ENCODE measurements at places on chromosomes 3 and 15.
A peak's percentile ranks its signal among the peaks of the same experiment; 100 is the strongest.

DNA sequence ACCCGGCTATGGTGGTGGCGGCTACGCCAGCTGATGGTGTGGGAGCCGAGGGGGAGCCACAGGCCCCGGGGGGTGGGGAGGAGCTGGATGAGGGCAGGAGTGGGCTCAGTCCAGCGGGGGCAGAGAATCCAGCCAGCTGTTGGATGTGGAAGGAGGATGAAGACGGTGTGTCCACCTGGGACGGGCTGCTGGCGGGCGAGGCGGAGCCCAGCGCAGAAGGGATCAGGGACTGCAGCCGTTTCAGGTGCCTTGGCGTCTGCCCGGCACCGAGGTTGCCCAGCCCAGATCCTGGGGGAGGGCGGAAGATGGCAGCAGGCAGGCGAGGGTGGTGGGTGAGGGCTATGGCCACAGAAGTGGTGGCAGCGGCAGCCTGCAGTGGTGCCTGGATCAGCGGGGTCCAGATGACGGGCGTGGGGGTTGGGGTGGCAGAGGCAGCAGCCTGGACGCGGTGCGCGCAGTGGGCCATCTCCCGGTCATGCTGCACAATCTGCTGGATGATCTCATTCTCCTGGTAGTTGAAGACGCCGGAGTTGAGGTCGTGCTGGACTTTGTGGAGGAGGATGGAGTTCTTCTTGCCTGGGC lies 45.3 kb downstream of the HCN4 start:
- no peak for DNase-seq

GRCh38 chr3:99084156-99084555 lies 182.7 kb upstream of the DCBLD2 start:
- no peak for DNase-seq

DNA sequence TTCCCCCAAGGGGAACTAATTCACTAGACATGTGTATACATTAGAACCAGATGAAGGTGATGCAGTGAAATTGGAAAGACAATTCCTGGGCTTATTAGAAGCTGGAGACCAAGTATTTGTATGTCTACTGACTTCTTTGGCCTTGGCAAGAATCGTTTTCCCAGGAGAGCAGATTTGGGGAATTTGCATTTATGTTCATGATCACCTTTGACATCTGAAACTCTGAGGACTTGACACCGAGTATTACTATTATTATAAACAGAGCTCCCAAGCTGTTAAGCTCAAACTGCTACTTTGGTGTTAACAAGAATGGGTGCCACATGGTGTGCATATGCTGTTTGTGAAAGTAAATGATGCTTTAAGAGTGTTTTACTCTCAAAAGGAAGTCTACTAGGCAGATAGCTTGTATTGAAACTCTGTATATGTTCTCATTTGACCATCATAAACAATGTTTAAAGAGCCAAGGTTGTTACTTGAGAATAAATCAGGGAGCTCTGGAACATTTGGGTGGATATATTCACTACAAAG lies 519.8 kb upstream of the GOLIM4 start:
- DNase-seq, result peak; percentile 53

DNA sequence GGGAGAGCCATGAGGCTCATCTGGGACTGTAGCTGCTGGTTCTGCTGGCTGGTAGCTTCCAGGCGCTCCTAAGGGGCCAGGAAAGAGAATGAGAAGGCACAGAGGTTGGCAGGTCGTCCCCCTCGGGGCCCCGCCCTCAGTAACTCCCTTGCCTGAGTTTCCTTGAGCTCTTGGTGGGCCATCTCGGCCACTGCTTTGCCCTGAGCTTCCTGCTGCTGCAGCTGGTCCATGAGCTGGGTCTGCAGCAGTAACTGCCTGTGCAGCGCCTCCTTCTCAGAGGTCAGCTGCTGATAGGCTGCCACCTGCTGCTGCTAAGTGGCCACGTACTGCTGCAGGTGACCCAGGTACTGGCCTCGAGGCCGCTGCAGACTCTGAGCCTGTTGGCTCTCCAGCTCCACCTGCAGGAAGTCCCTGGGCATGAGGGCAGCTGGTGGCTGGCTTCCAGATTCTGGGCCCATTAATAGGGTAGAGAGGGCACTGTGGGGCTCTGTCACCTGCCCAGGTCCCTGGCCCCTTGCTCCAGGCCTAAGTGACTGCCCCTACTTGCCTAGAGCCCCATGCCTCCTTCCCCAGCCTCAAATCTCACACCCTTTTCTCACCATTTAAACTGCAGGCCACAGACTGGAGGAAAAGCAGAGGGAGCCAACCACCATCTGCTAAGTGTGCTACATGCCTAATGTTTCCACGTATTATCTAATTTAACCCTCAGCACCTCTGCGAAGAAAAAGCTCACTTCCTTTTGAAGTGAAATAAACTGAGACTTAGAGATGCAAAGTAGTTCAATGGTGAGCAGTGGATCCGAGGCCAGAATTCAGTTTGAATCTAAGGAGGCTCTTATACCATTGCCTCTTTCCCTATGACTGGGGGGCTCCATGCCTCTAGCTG lies 10.8 kb upstream of the VPS33B start:
- peak; percentile 11 for DNase-seq

GRCh38 chr3:172626021-172626640 lies 84.7 kb downstream of the NCEH1 start:
- no peak for DNase-seq

GRCh38 chr3:99159220-99159762 lies 257.8 kb upstream of the DCBLD2 start:
- DNase-seq, result no peak

DNA sequence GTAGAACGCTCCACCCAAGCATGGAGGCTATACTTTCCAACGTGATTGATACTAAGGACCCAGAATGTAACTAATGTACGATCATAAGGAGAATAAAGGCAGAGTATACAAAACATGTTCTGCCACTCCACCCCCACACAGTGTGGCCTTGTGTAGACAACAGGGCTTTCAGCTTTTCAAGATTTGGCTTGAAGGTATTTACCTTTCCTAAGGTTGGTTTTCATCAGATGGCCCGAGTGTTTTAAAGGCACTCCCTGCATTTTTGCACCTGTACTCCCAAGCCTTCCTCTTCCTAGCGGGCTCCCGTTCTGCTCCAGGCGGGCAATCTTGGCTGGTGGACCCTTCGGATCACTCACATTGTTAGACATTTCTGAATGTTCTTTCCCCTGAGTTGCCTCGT lies 4.6 kb downstream of the SATB1 start:
- no peak for DNase-seq

DNA sequence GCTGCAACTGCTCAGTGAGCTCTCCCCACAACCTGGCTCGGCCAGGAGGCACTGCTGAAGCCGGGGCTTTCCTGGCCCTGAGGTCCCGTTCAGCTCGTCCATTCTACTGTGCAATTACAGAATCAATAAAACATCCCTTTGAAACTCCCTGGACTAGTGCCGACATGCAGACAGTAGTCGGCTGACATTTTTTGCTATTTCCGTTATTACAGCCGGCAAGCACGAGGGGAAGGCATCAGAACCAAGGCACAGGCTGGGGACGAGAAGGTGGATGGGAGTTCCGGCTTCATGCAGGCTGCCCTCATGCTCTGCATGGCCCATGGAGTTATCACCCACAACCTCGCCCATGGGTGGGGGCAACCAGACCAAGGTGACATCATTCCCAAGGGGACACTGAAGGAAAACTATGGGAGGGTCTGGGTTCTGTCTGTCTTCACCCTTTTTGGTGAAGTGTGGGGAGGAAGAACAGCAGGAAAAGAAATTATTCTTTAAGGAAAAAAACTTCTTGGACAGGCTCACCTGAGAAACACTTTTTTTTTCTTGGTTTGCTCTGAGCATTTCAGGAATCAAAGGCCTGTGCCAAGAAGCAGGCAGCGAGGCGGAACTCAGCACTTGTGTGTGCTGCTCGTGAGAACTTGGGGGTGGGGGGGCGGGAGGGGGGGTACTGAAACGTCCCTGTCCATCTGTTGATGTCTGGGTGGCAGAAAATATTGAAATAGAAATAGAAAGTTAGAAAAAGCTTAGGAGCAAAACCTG lies 154.5 kb downstream of the FOXP1 start:
- no peak for DNase-seq

- no peak for DNase-seq
Observed at GRCh38 chr3:132079147-132079546, 44.3 kb upstream of the CPNE4 start.

DNA sequence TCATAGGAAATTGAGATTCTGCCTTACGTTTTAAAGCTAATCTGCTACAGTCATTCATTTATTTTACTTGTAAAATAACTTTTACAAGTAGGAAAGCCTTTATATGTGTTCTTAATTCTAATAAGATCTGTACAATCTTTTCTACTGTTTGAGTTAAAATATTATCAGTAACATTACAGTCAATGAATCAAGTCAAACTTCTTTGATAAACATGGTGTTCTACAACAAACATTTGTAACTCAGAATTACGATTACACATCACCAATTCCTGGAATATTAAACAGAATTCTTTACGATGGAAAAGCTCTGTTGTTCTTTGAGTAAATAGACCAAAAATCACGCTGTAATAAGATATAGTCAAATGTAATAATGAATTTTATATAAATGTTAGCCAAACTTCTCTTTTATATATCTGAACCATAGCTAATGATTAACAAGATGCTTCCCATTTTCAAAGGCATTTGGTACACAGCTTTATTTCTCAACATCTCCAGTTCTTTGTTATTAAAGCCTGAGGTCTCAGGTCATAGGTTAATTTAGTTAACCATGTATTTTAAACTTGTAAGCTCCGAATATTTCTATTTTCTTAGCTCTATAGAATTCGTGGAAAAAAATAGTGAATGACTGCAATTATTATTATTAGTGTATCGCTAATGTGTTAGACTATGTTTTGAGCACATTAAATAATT lies 232.4 kb downstream of the NAALADL2 start:
- DNase-seq, result no peak

GRCh38 chr3:96966181-96966929 lies 152.0 kb downstream of the EPHA6 start:
- no peak for DNase-seq

- DNase-seq, result no peak
Observed at GRCh38 chr15:67358812-67359211, 104.2 kb downstream of the IQCH start.

GRCh38 chr3:158839966-158840365 lies 38.1 kb downstream of the MFSD1 start:
- no peak for DNase-seq

- no peak for DNase-seq
Observed at GRCh38 chr15:73696641-73697001, 12.4 kb downstream of the CD276 start.

DNA sequence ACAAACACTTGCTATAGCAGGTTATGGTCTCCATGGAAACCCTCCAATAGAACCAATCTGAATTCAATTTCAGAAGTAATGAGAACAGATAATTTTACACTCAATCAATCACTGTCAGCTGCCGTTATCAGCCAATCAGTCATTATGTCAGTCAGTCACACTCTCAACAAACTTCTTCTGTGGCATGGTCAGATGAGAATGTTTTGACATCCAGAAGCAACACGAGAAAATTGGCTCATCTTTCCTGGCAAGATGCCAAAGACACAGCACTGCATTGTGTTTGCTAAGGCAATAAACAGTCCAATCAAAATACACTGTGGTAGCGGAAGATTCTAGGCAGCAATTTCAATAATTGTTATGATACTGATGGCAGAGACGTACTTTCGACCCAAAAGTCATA lies 190.7 kb downstream of the RORA start:
- no peak for DNase-seq

- no peak for DNase-seq
Observed at GRCh38 chr3:123159926-123160635, 41.7 kb upstream of the SEC22A start.

DNA sequence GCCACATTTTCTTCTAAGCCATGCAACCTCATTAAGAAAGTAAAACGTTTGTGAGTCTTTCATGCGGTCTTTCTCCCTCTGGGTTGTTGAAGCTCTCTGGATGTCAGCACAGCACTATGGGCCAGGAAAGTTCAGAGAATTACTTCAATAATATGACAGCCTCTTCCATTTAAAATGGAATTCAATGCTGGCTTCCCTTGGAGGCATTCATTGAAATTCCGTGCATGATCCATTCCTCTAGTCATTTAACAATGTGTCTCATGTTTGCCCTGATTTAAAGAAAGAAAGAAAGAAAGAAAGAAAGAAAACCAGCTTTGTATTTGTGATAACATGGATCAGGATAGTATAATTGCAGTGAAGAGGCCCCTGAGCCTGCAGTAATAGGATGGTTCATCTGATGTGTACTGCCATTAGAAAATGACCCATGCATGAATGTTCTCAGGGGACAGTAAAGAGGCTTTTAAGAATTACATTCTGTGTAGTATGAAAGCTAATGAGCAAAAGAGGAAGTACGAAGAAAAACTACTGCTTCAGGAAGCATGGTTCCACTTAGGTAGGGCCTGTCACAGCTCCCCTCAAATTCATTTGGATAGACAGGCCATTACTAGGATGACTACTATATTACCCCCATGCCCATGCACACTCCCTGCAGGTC lies 146.0 kb downstream of the ARPP21 start:
- no peak for DNase-seq

DNA sequence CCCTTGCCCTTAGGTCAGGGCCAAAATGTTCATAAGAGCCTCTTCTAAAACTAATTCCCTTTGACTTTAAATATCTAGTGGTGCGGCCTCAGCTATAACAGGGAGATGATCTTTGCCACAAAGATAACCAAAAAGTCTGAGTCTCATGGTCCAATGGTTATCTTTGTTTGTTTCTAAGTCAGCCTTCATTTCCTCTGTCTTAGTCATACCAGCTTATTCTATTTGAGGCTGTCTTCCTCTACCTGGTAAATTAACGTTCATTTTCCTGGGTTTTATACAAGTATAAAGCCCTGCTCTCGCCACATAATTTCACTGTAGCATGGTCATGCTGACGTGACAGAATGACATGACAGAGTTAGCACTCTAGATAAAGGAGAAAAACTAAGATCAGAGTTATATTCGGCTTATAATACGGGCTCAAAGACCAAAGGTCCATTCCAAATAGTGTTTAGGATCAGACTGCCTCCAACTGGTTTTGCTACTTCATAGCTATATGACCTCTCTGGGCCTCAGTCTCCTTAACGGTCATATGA lies 18.4 kb downstream of the ZNF860 start:
- no peak for DNase-seq

GRCh38 chr3:127670229-127670559 lies 2.6 kb upstream of the ABTB1 start:
- no peak for DNase-seq

GRCh38 chr3:55441499-55441898 lies 45.6 kb downstream of the WNT5A start:
- no peak for DNase-seq

DNA sequence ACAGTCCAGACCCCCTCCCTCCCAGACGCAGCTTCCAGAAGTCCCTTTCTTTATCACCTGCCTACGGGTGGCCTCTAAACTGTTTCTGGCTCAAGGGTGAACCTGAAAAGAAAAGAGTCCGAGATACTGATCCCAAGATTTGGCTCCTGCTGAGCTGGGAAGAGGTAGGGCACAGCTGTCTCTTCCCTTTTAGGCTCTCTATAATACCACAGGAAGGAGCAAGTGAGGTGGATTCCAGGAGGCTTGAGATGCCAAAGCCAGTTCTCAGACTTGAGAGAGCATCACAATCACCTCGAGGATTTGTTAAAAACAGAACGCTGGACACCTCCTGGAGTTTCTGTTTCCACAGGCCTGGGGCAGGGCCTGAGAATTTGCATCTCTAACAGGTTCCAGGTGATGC lies 12.3 kb downstream of the ST8SIA2 start:
- no peak for DNase-seq

All from NCI-H2081 treated with DMSO at 0.1 percent for 48 hours (cell line).